ENCODE measurements at places on chromosomes 3 and 15.

DNA sequence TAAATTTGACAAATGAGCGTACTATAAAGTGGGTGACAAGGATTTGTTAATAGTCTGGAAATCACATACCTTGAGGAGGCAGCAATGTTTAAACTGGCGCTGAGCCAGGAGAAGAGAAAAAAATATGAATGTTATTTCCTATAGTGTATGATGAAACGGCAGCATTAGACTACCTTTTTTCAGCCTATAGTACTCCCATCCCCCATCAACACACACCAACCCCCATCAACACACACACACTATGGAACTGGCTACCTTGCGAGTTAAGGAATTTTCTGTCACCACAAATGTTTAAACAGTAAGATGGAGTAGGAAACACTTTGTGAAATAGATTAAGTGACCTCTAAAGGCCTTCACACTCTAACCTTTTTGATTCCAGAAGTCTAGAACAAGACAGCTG is 46.8 kb upstream of the ZCWPW2 start:
- DNase-seq: no peak

DNA sequence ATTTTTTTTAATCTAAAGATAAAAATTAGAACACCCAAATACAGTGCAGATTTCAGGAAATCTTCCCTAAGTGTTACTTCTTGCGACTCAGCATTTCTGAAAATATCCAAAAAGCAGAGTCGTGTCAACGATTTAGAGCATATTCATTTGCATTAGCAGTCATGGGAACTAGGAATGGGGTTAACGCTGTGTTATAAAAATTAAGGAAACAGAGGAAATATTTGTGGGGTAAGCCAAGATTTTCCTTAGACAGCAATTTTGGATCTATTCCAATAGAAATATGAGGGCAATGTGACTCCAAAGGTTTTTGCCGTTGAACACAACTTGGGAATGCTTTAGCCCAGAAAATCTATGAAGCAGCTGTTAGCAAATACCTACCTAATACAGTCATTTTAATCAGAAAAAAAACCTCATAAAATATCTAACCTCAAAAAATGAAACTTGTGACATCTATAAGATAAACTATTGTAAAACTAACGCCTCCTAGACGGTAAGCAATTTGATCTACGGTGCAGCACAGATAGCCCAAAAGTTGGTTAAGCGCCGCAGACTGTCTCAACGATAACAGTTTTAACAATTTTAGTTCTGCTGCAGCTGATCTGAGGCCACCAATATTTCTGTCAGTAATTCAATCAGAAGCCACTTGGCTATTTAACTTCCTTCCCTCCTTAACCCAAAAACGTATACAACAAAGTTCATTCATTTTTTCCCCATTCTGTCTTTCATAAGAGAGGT is 5.8 kb upstream of the ATP11B start:
- no peak for DNase-seq

GRCh38 chr15:66789029-66790025 is 87.3 kb downstream of the SMAD6 start:
- no peak for DNase-seq

- DNase-seq: no peak
Observed at GRCh38 chr3:66463054-66463631, 37.7 kb downstream of the LRIG1 start.

DNA sequence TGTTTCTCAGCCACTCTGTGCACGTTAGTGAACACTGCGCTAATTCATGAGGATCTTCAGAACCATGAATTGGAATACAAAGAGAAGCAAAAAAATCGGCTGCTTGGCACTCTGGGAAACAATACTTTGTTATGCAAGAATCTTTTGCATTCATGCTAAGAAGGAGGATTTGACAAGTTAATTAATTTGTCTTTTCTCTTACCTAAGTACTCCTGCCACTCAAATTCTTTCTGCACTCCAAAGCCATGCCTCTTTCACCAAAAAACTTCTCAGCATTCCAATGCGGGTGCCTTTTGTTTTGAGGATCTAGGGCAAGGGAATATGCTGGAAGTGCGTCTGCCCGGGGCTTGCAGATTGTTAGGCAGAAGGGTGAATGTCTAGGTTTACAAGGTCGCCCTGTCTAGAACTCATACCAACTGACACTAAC is 11.3 kb upstream of the KAT2B start:
- DNase-seq: no peak

DNA sequence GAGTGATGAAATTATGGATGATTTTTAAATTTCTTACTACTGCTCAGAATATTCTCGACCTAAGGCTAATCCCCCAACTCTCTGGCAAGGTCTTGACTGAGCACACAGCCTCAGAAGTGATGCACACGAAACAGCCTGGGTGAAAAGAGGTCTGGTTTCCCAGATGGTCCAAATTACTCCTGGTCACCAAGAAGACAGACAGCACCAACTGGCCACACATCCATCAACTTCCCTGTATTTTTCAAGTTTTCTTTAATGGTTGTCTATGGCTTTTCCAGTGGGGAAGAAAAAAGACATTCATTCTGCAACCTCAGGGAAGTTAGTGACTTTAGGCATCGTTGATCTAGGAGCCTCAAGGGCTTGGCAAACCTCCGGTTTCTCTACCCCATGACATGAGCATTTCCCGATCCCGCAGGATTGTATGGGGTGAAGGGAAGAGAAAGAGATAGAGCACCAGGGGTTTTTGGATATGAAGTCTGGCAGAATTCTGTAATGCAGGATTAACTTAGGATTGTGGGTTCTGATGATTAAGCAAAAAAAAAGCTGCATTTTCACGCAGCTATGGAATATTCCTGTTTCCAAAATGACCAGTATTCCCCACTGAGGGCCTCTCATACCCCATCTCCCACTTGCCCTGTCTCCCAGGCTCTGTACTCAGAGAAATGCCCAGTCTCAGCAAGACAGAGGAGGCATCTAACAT is 62.2 kb downstream of the UMPS start:
- no peak for DNase-seq

- DNase-seq: peak; percentile 32
Observed at GRCh38 chr3:158801696-158802408, at the start of gene MFSD1. Gene MFSD1 (plus strand): TSS chr3:158802054. CDS start chr3:158802153, 99 bp downstream.

DNA sequence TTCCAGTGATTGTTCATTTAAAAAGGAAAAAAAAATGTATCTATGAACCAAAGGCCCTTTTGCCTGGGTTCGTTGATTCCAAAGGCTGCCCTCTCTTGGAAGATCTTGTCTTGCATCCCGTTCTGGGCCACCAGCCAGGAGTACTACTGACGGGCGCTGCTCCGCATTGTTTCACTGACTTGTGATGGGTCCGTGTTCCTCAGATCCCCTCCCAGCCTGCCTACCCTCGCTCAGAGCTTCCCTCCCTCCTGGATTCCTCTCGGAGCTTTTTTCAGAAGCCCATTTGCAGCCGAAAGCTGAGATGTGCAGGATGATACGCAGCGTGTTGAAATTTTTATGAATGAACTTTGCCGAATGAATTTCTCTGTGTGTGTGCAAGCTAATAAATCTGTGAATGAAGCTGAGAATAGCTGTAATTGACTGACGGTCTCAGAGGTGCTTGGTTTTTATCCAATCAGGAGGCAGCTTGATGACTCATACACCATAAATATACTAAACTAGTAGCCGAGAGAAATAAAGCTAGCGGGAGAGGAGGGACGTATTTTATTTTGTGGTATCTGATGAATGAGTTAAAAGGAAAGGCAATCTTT is at the start of gene SHC4:
Gene SHC4 (minus strand): TSS at position 396 of the 590 bp plus-strand sequence. CDS start 904 bp downstream, outside the sequence.
- peak; percentile 37 for DNase-seq

GRCh38 chr3:191324936-191325335 is 4.3 kb upstream of the CCDC50 start:
- no peak for DNase-seq

DNA sequence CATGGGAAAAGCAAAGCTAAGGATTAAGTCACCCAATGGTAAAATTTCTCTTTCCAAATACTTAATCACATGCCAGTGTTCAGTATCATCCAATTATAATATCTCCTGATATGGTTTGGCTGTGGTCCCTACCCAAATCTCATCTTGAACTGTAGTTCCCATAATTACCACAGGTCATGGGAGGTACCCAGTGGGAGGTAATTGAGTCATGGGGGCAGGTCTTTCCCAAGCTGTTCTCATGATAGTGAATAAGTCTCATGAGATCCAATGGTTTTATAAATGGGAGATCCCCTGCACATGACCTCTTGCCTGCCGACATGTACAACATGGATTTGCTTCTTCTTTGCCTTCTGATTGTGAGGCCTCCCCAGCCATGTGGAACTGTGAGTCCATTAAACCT is 26.1 kb upstream of the NMB start:
- DNase-seq: no peak

- DNase-seq: peak; percentile 98
Observed at GRCh38 chr3:178084938-178085816, 451.1 kb upstream of the KCNMB2 start.

DNA sequence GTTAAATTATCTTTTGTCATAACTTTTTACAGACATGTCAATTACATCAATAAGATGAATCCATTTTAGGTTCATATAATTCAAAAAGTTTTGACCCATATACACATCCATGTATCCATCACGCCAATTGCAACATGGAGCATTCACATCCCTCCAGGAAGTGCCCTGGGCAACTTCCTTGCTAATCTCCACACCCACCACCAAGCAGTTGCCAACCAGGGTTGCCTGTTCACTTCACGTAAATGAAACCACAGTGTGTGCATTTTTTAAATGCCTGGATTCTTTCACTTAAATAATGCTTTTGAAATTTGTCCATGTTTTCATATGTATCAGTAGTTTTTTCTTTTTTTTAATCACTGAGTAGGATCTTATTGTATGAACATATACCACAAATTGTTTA is 40.7 kb upstream of the LYZL4 start:
- DNase-seq: no peak

GRCh38 chr3:172751175-172751704 is 714 bp downstream of the ECT2 start:
- DNase-seq: peak; percentile 23

- DNase-seq: no peak
Observed at GRCh38 chr3:21893242-21893641, 142.2 kb upstream of the ZNF385D start.

GRCh38 chr15:69823223-69823907 is 274.4 kb downstream of the TLE3 start:
- no peak for DNase-seq

DNA sequence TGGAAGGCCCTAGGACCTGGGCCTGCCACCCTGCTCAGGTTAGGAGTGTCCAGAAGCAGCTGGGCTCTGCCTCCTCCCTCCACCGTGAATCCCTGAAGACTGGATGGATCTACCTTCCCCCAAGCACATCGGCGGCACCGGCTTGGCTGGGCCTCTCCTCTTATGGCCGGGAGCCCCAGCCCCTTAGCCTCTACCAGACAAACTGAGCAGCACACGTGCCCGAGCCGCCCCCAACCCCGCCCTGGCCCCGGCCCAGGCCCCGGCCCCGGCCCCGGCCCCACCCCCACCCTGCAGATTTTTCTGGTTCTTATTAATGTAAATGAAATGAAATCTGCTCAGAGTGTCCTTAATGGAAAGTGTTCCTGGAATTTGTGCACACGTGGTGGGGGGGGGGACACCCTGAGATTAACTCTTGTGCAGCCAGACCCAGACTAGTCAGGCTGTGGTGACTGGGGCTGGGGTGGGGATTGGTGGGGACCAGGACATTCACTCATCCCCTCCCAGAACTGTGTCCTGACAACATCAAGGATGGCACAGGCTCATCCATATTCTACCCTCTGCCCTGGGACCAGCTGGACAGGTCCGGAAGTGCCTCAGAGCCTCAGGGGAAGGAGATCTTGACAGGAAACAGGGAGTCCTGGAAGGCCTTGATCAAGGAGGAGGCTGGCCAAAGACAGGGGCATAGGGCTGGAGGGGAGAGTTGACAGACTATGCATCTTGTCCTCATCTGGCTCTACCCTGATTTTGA is 30.9 kb upstream of the SEMA3F start:
- no peak for DNase-seq

DNA sequence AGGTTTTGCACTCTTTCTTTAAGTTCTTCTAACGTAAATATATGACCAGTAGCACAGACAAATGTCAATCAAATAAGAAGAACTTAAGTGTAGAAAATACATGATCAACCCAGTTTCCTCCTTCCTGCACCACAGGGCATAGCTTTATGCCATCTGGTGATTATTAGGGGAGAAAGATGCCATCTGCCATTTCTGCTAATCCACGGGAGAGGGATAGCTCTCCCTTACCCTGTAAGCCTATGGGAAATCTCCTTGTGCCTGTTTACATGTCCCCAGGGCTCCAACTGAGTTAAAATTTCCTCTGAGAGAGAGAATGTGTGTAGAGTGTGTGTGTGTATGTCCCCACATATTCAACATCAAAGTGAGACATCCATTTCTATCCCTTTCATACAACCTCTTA is 135.9 kb downstream of the RSL24D1 start:
- no peak for DNase-seq

GRCh38 chr3:62531981-62532380 is 158.6 kb upstream of the FEZF2 start:
- no peak for DNase-seq

DNA sequence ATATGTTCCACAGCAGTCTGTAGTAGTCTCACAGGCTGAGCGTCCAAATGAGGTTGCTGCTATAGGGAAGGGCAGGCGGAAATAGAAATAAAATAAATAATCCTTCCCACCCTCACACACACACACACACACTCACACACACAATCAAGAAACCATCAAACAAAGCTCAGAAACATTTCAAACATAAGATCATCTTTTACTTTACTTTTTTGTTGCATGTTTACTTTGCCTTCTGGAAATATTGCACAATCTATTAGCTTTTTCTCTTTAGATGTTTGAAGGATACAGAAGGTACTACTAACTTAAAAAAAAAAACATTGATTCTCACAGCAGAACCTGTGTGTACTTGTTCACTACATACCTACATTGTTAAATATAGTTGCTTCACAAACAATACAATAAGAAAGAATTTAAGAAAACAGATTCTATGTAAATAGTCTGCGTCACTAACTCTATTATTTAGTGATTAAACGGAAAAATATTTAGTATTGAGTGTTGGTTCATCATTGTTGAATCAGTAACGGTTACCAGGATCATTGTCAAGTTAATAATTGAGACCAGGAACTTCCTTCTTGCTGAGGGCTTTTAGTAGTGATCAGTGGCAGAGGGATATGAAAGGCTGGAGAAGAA is 20.5 kb downstream of the ALCAM start:
- DNase-seq: peak; percentile 43

DNA sequence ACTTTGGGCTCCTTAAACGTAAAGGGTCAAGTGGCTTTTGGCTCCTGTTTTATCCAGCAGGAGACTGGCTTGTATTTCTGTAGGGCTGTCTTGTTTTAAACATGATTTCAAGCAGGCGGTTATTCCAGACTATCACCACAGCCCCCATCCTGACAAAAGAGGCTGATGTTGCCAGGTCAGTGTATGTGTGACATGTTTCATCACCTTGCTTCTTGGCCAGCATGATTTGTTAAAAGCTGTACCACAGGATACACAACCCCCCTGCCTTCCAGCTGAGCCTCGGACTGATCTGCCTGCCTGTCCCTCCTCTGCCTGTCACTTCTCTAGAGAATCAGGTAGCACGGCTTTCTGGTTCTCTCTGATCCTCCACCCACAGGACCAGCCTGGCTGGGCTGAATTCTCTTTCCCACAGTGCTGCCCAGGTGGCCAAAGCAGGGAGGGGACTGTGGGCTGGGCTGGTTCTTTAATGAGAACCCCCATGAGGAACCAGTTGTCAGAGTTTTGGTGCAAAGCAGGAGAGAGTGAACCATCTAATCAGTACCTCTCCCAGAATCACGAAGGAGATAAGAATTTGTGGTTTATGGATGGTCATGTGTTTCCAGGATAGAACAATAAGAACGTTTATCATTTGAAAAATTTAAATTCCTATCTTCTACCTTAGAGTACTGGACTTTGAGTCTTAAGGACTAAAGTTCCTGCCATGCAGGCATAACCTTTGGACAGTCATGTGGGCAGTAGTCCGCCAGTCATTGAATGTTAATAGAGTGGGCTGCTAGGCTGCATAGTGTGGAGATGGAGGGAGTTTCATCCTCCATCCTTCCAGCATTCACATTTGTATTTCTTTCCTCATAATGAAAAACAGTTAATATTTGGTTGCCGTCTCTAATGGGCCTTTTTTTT is 8.8 kb downstream of the ABHD6 start:
- no peak for DNase-seq

Data from NCI-H748 treated with DMSO at 0.1 percent for 48 hours (cell line).